ENCODE measurements at places on chromosomes 1 and 21.

DNA sequence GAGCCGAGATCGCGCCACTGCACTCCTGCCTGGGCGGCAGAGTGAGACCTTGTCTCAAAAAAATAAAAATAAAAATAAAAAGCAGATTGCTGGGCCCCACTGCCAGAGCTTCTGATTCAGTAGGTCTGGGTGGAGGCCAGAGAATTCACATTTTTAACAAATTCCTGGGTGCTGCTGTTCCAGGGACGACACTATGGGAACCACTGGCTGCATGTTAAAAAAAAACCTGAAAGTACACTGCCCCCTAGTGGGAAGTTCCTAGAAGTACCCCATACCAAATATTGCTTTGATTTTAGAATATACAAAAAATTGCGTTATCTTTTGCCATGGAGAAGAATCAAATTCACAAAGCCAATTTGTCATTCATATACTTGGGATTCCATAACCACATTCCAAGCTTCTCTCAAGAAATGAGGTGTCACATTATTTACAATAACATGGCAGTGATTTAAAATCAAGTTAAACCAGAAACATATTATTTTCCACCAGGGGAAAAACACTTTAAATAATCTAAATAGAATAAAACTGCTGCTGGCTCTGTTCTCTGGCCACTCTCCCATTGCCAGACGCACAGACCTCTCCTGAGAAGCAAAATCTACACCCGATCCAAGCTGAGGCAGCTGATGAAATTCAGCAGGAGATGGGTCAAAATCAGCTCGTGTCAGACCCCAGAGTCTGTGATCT is 27.4 kb downstream of the SYF2 start:
- peak; percentile 43 for DNase-seq

DNA sequence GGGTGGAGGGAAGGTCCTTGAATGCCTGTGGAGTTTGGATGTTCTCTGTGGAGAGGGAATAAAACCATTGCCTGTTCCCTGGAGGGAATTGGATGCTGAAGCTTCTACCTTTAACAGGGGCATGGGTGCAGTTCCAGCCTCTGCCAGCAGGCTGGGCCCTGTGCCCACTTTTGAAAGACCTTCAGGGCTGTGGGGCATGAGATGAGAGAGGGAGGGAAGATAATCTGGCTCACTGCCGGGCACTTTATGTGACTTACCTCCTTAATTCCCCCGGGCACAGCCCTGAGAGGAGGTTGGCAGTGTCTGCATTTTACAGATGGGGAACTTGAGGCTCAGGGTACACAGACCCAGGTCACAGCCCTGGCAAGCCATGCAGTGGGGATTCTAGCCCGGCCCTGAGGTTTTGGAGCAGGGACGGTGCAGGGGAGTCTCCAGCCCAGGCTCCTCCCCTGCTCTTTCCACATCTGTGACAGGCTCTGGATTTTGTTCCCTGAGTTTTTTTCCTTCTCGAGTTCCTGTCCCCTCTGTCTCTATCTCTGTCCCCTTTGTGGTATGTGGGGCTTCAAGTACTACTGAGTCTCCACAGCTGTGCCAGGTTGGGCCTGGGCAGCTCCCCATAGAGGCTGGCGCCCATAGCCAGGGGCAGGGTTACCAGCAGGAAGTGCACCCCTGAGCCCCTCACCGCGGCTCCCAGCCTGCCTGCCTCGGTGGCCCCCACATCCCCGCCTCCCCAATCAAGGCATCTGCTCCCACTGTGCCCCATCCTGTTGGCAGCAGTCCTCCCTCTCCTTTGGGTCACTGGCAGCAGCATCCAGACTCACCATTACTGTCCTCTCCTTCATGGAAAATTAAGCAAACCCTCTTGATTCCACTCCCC is 14.0 kb upstream of the THEMIS2 start:
- DNase-seq = peak; percentile 77

GRCh38 chr21:38790059-38790458 is 15.7 kb upstream of the ETS2 start:
- DNase-seq = no peak

- no peak for DNase-seq
Observed at GRCh38 chr1:1394116-1394515, 5.0 kb downstream of the CCNL2 start.

- no peak for DNase-seq
Observed at GRCh38 chr1:55402671-55403464, 187.7 kb upstream of the USP24 start.

DNA sequence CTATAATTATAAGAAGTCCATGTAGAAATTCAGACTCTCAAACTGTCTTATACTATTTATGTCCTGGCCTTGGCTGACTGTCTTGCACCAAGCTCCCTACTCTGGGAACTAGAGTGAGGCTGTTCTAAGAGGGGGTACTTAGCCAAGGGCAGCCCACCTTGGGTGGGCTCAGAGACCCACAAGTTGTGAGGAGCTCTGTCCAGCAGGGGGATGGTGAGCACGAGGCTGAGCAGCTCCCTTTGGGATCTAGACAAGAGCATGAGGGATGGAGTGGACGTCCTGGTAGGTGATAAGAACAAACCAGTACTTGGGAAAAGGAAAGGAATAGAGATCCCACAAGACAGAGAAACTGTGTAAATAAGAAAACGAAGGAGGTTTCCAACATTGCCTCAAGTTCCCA is 127.1 kb upstream of the SLC44A3 start:
- no peak for DNase-seq

GRCh38 chr1:19534281-19534680 is 48.9 kb upstream of the CAPZB start:
- DNase-seq = no peak

DNA sequence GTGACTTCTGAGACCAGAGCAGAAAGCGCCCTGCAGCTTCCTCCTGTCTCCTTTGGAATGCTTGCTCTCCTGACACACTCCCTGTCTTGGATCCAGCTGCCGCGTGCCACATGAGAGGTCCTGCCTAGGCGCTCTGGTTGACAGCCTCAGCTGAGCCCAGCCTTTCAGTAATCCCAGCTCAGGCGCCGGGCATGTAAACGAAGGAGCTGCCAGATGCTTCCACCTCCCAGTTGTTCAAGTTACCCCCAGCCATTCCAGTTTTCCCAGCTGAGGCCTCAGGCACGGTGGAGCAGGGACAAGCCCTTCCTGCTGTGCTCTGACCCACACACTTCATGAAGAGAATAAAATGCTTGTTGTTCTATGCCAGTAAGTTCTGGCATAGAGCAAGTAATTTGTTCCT is 14.3 kb upstream of the CD34 start:
- no peak for DNase-seq

DNA sequence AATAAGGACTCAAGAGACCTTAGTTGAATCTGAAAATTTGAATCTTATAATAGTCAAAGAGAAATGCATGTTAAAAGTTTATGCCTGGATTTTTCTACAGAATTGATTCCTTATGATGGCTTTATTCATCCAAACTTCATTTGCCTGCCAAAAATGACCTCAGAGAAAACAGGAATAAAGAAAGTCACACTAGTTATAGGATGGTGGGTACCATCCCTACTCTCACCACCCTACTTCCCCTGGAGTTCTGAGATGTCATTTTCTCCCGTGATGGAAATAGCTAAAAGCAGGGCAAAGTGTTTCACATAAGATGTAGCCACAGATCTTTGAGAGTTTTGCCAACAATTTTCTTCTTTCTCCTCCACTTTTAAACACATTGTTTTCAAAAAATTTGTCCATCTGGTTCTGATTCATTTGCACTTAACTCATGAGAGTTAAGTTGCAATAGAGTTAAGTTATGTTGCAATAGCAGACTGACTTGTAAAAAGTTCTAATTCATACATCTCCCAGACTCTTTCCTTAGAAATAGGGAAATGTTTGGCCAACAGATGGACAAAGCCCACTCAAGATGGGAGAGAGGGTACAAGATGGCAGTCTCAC is 384.6 kb downstream of the PLPP3 start:
- no peak for DNase-seq

GRCh38 chr1:81069856-81070255 is 730.9 kb upstream of the ADGRL2 start:
- DNase-seq = no peak

DNA sequence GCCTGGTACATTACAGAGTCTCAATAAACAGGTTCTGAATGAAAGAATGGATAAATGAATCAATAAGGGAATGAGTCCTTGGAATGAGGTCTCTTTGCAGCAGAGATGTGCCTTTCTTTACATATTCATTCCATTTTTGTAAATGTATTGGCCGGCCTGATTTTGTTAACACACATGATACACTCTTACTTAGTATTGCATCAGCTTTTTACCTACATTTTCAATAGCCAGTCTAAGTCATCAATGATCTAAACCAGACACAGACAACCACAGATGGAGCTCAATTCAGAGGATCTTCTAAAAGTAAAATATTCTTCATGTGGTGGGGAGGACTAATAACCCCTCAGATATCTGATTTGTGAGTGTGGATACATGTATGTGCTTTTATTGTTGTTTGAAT is 653.1 kb downstream of the LMO4 start:
- no peak for DNase-seq

DNA sequence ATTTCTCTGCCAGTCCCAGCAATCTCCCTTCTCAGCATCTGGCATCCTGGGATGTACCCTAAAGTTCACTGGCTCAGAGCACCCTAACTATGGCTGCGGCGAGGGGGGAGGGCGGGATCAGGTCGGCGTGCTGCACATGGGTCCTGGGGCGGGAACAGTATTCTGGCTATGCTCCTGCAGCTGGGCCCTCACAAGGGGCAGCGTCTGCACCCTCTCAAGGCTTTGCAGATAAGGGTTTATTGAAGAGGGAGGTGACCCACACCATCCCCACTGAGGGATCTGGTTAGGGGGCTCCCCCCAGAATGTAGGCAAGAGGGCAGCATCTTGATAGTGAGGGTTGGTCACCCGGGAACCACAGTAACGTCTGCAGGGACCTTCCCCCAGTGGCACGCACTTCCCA is 44.9 kb upstream of the PCBP3 start:
- no peak for DNase-seq

- DNase-seq = no peak
Observed at GRCh38 chr1:115437196-115437595, 99.1 kb upstream of the NGF start.

- no peak for DNase-seq
Observed at GRCh38 chr1:58983633-58984245, 199.9 kb upstream of the JUN start.

- no peak for DNase-seq
Observed at GRCh38 chr1:232269988-232270387, 359.9 kb downstream of the SIPA1L2 start.

GRCh38 chr1:153626477-153626903 is 815 bp downstream of the S100A13 start:
- DNase-seq = no peak

GRCh38 chr1:119981986-119982815 is 85.9 kb upstream of the ADAM30 start:
- no peak for DNase-seq

- peak; percentile 13 for DNase-seq
Observed at GRCh38 chr1:105652109-105652508, 1404.4 kb upstream of the PRMT6 start.

DNA sequence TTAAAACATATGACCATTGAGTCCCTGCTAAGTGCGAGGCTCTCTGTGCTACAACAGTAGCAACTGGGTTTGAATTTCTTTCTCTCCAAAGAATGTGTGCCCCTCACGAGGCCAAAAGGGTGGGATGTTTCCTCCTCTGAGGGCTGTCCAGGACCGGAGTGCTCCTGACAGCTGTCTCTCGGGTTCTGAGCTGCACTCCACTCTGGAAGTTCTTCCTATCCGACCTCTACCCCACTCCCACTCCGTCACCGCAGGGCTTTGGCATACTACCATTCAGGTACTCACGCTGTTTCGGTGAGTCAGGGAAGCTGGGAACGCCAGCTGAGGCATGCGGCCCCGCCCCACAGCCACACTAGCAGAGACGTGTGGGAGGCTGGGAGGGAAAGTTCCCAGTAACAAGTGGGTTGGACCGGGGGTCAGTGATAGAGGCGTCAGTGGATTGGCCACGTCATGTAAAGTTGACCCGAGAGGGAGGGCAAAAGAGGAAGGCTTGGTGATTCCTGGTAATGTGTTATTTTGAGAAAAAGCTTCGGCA is 705 bp upstream of the SLC50A1 start:
- DNase-seq = peak; percentile 99

DNA sequence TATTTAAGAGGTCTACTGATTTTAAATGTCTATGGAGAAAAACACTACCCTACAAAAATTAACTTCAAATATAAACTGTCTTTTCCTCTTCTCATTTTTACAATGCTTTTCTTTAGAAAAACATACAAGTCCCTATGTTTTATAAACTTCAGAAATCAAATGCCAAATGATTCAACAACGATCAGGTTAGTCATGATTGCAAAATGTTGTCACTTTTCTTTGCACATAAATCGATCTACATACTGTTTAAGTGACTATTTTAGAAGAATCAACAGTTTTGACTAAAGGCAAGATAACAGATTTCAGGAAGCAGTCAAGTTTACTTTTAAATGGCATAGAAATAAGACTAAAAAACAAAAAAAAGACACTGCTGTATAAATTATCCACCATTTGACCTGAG is 168.7 kb downstream of the GPATCH2 start:
- no peak for DNase-seq

DNA sequence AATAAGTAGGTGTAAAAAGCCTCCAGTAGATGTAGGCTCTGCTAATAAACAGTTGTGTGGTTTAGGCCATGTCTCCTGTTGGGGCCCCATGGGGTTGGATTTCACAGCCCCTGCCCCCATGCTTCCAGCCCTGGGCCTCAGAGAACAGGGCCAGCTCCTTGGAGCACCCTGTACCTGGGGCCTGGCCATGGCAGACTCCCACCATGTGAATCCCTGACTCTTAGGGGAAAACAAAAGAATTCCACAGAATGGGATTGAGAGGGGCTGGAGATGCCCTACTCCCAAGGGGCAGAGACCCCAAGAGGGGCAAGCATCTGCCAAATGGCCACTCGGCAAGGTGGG is 11.5 kb downstream of the LRP8 start:
- no peak for DNase-seq
